Activated CD8-positive, alpha-beta memory T cell treated with anti-CD3 and anti-CD28 coated beads for 1 hour (primary cell): ENCODE measurements at places on chromosomes 2 and 18.

- DNase-seq: no peak
Measured at GRCh38 chr2:1257334-1257733, 155.9 kb upstream of the TPO start.

GRCh38 chr2:128640166-128640844, 321.6 kb upstream of the HS6ST1 start:
- no peak for DNase-seq

- no peak for DNase-seq
Measured at GRCh38 chr2:207534417-207534816, 4.7 kb downstream of the CREB1 start.

GRCh38 chr18:64720781-64721464, 572.0 kb upstream of the LINC00305 start:
- DNase-seq: no peak

- no peak for DNase-seq
Measured at GRCh38 chr2:48600917-48601316, 16.7 kb upstream of the GTF2A1L start.

DNA sequence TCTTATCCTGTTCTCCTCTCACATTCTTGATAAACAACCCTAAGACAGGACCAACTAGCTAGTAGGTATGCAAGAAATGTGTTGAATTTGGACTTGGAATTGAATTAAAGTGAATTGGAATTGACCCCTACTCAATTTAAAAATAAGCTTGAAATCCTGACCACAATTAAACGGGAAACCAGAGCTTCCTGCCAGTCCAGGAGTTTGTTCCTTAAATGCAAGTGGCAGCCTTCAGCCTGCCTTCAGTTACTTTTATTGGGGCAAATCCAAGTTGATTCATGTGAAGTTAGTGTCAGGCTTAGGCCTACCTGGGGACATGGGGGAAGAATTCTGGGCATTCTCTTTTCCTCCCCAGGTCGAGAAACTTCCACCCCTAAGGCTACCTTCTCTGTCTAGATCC, 457.6 kb downstream of the BCL11A start:
- DNase-seq: no peak

- no peak for DNase-seq
Measured at GRCh38 chr2:190640117-190640516, 8.8 kb upstream of the NAB1 start.

DNA sequence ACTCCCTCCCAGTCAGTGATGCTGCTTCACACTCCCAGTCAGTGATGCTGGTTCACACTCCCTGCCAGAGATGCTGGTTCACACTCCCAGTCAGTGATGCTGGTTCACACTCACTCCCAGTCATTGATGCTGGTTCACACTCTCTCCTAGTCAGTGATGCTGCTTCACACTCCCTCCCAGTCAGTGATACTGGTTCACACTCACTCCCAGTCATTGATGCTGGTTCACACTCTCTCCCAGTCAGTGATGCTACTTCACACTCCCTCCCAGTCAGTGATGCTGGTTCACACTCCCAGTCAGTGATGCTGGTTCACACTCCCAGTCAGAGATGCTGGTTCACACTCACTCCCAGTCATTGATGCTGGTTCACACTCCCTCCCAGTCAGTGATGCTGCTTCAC, 34.3 kb upstream of the KCNG2 start:
- no peak for DNase-seq

GRCh38 chr2:37664231-37664643, 7.2 kb downstream of the CDC42EP3 start:
- DNase-seq: no peak

DNA sequence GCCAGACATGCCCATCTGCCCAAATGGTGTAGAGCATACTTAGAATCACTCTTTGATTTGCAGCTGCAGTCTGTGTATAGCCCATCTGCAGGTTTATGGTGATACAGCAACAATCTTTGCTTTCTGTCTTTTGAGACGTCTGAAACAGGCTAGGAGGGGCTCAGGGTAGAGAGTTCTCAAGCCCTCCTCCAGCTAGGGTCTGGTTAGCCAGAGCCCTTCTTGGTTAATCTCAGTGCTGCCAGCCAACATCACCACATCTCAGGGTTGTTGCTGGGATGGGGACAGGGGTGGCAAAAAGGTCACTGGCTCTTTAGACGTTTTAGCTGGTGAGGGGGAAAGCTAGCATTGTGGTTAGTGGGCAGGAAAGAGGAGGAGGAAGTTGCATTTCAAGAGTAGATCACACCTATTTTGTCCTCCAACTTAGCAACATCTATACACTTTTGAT, 136.6 kb upstream of the ACAA2 start:
- DNase-seq: no peak

GRCh38 chr2:3625186-3625585, 30.3 kb downstream of the COLEC11 start:
- DNase-seq: no peak

DNA sequence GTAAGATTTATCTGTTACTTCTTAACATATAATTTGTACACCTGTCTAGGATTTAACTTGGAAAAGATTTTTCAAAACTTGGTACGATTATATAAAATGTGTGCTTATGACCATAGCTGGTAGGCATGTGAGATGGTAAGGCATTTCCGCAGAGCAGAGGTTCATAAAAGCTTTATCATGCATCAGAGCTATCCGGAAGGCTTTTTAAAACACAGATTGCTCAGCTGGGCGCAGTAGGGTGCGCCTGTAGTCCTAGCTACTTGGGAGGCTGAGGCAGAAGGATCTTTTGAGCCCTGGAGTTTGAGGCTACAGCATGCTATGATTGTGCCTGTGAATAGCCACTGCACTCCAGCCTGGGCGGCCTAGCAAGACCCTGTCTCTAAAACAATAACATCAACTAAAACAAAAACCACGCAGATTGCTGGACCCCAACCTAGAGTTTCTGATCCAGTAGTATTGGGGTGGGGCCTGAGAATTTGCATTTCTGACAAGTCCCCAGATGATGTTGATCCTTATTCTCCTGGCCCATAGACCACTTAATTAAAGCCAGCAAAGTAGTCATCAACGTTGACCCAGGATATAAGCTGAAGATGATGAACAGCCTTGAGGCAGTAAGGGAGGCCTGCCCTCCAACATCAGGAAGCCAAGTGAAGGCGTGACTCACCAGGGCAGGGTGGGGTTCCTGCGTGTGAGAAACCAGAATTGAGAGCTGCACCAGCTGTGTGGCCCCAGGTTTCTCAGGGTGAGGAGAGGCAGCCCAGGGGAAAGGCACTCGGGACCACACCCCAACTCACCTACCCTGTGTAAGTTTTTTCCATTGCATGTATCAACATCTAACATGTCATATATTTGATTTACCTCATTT, 21.6 kb upstream of the SLC20A1 start:
- peak; percentile 55 for DNase-seq

GRCh38 chr2:235402422-235402821, 91.4 kb upstream of the AGAP1 start:
- no peak for DNase-seq

DNA sequence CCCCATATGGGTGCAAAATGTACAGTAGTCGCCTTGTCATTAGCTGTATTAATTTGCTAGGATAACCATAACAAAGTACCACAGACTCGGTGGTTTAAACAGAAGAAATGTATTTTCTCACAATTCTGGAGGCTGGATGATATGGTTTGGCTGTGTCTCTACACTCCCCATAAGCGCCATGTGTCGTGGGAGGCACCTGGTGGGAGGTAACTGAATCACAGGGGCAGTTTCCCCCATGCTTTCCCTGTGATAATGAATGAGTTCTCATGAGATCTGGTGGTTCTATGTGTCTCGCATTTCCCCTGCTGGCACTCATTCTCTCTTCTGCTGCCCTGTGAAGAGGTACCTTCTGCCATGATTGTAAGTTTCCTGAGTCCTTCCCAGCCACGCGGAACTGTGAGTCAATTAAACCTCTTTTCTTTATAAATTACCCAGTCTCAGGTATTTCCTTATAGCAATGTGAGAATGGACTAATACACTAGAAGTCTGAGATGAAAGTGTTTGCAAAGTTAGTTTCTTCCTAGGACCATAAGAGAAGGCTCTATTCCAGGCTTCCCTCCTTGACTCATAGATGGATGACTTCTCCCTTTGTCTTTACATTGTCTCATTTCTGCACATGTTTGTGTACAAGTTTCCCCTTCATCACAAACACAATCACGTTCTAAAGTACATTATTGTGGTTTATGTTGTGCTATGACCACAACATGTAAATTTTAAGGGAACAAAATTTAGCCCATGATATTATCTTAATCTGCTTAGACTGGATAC, 1442.6 kb downstream of the SUCLG1 start:
- no peak for DNase-seq

- no peak for DNase-seq
Measured at GRCh38 chr18:52348209-52348608, 8.2 kb downstream of the DCC start.

DNA sequence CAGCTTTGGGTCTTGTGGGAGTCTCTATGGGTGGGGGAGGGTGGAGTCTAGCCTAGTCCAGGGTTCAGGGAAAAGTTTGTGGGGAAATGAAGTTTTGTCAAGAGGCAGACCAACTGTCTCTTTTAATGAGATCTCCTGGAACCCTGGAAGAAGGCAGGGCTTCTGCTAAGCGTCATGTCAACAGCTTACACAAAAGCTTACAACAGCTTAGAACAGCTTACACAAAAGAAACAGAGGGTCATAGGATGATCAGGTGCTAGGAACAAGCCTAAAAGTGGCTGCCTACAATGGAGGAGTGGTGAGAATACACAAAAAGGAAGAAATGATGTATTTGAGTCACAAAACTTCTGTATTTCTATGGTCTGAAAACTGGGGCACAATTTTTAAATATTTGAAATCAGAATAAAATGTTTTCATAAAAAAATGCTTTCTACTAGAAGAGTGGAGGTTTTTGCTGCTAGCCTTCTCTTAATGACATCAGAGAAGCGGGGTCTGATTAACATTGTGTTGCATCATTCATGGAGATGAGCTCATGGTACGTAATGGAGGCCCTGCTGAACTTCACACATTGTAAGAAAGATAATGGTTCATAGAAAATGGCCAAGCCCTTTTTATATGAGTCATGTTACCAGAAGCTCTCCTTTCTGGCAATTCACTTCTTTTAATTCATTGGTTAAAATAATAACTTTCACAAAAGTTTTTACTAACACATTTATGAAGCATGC, 351.0 kb downstream of the PIK3C3 start:
- DNase-seq: no peak

DNA sequence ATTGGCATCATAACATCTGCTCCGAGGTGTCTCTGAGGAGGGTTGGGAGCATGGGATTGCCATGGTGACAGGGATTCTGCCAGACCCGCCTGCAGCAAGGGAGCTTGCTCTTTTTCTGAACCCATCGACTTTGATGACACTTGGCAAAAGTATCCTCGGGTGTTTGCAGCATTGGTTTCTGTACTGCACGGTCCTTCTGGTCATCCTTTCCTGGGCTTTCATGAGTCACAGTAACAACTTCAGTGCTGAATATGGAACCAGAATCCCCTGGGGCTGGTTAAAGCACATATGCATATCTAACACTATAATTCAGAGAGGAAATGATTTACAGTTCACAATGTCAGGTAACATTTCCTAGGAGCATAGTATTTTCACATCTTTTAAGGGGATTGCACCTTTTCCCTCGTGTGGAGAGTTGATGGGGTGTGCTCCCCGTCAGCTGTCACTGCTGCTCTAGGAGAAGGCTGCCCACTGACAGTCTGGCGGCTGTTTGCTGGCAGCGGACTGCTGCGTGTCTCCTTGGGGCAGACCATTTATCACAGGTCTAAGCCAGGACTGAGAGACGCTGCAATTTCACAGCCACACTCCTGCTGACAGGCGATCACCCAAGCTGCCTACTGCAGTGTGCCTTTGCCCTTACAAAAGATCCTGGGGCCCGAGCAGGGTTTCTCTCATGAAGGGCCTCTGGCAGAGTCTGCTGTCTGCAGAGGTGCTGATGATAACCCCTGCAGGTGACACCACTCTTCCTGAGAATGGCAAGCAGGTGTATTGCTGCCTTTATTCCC, 425.3 kb downstream of the THSD7B start:
- no peak for DNase-seq

- DNase-seq: no peak
Measured at GRCh38 chr2:120989512-120990441, 254.1 kb downstream of the GLI2 start.

GRCh38 chr2:133967326-133967725, 286.5 kb upstream of the MGAT5 start:
- DNase-seq: no peak

DNA sequence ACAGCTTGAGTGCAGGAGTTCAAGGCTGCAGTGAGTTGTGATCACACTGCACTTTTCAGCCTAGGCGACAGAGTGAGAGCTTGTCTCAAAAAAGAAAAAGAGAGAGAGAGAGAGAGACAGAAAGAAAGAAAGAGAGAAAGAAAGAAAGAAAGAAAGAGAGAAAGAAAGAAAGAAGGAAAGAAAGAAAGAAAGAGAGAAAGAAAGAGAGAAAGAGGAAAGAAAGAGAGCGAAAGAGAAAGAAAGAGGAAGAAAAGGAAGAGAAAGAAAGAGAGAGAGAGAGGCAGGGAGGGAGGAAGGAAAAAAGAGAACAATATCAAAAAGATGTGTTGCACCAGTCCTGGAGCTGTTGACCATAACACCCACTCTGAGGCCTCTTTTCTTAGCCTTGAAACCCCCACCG, 89.8 kb upstream of the MBOAT2 start:
- DNase-seq: no peak

GRCh38 chr2:102513355-102513939, 40.4 kb downstream of the SLC9A4 start:
- no peak for DNase-seq

DNA sequence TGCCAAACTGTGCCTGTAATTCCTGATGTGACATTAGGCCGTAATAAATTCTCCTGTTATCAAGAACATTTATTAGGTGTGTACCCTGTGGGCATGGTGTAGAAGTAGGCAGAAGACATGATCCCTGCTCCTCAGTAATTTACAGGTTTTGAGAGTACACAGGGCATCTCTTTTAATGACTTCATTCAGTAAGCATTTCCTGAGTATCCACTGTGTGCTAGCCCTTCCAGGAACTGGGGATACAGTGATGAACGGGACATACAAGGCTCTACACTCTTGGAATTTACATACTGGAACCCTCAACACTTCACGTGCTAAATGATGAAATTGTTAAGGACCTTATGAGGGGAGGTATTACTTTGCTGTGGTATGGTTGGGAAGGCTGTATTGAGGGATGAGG, 30.2 kb downstream of the DIS3L2 start:
- DNase-seq: no peak

GRCh38 chr18:66838340-66838987, 234.6 kb upstream of the CDH19 start:
- DNase-seq: no peak

DNA sequence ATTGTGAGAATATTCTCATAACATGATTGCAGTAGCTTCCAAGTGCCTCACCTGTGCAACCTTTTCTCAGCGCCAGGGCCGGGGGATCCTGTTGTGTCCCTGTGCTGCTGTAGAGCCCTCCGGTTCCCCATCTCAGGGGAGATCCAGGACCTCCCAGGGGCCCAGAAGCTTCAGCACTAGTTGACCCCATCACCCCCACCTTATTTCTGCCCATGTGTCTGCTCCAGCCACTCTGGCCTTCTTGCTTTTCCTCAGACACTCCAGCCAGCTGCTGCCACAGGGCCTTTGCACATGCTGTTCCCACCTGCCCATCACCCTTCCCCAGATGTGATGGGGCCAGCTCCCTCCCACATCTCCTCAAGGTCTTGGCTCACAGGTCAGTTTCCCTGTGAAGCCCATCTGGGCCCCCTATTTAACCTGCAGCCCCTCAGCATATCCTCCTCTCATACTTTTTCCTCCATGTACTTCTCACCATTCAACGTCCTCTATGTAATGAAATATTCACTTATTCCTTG, 226.5 kb downstream of the SEPTIN10 start:
- no peak for DNase-seq

- DNase-seq: peak; percentile 6
Measured at GRCh38 chr2:112884869-112885505, 26.0 kb upstream of the IL37 start.
